Gastroesophageal sphincter (tissue), 4 donors: ENCODE measurements at places on chromosomes 12 and 14. TPM values are rescaled to one million over a fixed set of nuclear protein-coding genes. Genes with fewer than 3 reads are reported as not detected.

GRCh38 chr12:4027412-4027811 is 154.2 kb upstream of the PARP11 start:
- H3K4me1 ChIP-seq = no peaks in the 10 kb centered on the region
- H3K27me3 ChIP-seq = no peaks in the 10 kb centered on the region
- ATAC-seq = no peak
- no peak overlapping the region for H3K27ac ChIP-seq
- H3K36me3 ChIP-seq = no peaks in the 10 kb centered on the region

DNA sequence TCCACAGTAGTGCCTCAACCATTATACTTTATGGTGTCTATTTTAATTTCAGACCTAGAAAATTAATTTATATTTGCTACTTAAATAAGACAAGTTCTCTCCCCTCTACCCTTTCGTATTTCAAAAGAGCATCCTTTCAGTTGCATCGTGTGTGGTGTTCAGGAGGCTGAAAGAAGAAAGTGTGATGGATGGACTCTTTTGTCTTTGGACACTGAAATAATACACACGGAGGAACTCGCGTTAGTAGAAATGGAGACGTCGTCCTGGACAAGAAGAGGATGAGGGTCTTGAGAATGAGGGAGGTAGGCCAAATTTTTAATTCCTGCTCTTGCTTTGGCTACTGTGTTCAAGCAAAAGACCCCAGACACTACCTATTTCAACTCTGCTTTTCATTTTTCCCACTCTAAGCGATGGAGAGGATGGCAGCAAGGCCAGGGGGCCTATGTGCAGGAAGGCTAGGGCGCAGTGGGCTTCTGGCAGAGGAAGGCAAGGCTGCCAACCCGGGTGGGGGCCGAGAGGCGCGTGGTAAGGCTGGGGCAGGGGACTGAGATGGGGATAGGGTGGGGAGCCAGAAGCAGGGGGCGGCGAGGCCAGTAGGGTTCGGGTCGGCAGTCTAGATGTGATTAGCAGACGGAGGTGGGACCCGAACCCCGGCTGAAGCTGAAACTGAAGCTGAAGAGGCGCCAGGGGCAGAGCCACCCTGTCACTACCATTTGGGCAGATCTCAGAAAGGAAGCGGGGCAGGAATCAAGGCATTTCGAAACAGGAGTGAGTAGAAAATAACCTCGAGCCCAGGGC is 722 bp downstream of the TMED8 start:
- peak; percentile 2 for ATAC-seq
- H3K27me3 ChIP-seq = no peaks in the 10 kb centered on the region
- peak overlapping the region; percentile 78 for H3K4me3 ChIP-seq
- H3K36me3 ChIP-seq = no peaks in the 10 kb centered on the region

The ADAM21 gene
- total RNA-seq = 0.12 TPM

DNA sequence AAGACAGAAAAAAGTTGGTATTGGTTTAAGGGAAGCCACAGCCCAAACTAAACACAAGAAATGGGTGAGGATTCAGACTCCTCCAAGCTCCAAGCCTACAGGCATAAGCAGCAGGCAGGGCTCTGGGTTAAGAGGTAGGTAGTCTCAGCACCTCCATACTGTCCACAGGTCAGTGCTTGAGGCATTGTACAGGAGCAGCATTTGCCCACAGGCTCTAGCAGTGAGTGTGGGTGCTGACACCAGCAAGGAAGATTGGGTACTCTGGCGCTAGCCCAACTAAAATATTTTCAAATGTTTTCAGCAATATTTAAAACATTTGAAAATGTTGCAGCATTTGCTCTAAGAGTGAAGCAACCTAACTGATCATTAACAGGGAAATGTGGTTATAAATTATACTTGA is 33.1 kb downstream of the FERMT2 start:
- H3K27me3 ChIP-seq = no peaks in the 10 kb centered on the region
- H3K36me3 ChIP-seq = no peaks in the 10 kb centered on the region
- no peak overlapping the region for H3K4me3 ChIP-seq
- H3K27ac ChIP-seq = peak overlapping the region; percentile 36
- H3K4me1 ChIP-seq = peaks cover 28% of the 10 kb centered on the region

- H3K36me3 ChIP-seq = no peaks in the 10 kb centered on the region
- no peak overlapping the region for H3K4me3 ChIP-seq
- H3K4me1 ChIP-seq = peaks cover 6% of the 10 kb centered on the region
These were observed 144.4 kb downstream of the AKAP6 start for GRCh38 chr14:32473464-32473855.

GRCh38 chr12:4443616-4444015 is 2.0 kb downstream of the FGF6 start:
- H3K4me3 ChIP-seq = no peak overlapping the region
- H3K4me1 ChIP-seq = no peaks in the 10 kb centered on the region
- no peaks in the 10 kb centered on the region for H3K36me3 ChIP-seq
- peaks cover 30% of the 10 kb centered on the region for H3K27me3 ChIP-seq

The OLR1 gene
- total RNA-seq = 0.39 TPM

The AQP2 gene
- total RNA-seq = not detected

The EPYC gene
- not detected for total RNA-seq
